Activated CD4-positive, alpha-beta memory T cell treated with anti-CD3 and anti-CD28 coated beads for 36 hours (primary cell): ENCODE measurements at places on chromosomes 16 and 17.

GRCh38 chr16:66287416-66287815 lies 79.1 kb upstream of the CDH5 start:
- DNase-seq, result no peak

GRCh38 chr17:28972437-28972836 lies 21.1 kb upstream of the PHF12 start:
- DNase-seq, result no peak

DNA sequence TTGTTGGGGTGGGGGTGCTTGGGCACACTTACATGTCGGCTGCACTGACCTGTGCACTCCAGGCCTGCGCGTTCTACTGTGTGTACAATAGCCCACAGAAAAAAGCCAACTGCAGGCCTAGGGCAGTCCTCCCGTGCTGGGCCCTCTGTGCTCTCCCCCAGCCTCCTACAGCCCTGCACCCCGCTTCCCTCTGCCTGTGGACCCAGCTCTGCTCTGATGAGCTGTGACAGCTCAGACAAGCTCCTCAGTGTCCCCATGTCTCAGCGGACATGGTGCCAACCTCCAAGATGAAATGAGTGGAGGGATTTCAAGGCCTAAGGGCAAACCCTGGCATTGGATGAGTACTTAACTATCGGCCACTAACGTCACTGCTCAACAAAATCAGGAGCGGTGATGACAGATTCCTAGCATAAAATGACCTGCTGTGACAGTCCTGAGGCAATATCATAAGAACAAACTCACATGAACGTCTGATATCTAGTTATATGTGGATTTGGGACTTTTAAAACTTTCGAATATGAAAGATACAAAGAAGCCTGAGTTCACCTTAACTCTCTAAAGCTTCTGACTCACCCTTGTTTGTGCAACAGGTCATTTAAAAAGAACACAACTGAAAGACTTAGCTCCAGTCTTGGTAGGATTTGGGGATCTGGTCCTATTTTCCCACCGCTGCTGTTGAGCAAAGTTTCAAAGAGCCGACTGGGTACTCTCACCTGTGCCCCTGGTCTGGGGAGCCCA lies 34.7 kb downstream of the CCDC57 start:
- DNase-seq, result no peak

GRCh38 chr16:6193718-6194117 lies 1096.1 kb upstream of the EEF2KMT start:
- no peak for DNase-seq

DNA sequence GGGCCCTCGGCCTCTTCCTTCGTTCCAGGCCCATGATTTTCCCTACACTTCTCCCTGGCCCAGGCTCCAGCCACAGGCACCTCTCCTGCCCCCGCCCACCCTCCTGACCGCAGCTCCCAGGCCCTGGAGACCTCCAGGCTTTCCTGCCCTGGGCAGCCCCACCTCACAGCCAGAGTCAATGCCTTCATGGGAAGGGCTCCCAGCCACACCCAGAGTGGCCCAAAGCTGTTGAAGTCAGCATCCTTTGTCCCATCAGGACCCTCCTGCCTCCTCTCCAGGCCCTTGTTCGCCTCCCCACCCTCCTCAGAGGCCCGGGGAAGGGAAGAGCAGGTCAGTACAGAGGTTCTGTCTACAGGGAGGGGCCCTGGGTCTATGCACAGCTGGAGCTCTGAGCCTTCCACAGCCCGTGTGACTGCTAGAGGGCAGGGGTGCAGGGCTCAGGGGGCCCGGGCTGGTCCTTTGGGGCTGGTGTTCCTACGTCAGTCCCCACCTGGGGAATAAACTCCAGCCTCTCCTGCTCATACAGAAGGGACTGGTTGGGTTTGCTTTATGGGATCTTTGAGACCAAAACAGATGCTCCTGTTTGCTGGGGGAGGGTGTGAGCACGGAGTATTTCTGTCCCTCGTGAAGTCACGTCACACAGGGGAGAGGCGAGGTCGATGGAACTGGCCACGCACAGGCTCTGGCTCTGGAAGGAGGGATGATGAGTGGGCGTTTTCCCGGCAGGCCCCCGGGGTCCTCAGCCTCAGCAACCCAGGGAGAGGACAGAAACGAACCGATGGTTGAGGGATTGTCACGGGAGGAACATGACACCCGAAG lies 20.3 kb downstream of the TRARG1 start:
- DNase-seq, result no peak

- DNase-seq, result peak; percentile 85
These were observed 16.5 kb downstream of the CCDC102A start for GRCh38 chr16:57519796-57520360.

DNA sequence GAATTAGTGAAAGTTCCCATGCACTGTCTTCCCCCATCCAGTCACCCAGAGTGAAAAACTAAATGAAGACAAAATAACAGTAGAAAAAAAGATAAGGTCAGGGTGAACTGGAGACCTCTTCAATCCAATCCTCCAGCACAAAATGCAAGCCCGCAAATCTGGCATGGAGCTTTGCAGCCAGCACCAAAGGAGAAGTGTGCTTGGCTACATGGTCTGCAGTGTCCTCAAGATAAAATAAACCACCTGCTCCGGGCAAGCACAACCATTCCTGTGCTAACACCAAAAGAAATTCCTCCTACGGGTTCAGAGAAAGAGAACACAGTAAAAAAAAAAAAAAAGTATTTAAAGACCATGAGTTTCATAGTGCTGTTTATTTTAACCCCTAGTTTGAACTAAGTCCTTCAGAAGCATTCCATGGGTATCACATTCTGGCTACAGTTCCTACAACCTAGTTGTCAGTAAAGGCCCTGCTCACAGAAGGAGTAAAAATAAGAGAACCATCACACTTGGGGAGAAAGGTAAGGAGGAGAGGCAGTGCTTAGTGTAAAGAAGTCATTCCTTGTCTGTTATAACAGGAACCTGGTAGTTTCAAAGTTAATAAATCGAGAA lies 109.1 kb downstream of the GAS7 start:
- no peak for DNase-seq

DNA sequence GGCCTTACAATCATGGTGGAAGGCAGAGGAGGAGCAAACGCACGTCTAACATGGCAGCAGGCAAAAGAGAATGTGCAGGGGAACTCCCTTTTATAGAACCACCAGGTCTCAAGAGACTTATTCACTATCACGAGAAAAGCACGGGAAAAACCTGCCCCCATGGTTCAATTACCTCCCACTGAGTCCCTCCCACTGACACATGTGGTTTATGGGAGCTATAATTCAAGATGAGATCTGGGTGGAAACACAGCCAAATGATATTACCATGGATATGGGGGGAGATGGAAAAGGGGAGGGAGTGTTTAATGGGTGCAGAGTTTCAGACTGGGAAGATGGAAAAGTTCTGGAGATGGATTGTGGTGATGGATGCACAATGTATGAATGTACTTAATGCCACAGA lies 23.0 kb downstream of the TEKT5 start:
- DNase-seq, result no peak

- DNase-seq, result no peak
These were observed 196.3 kb downstream of the KATNIP start for GRCh38 chr16:27746076-27746855.

DNA sequence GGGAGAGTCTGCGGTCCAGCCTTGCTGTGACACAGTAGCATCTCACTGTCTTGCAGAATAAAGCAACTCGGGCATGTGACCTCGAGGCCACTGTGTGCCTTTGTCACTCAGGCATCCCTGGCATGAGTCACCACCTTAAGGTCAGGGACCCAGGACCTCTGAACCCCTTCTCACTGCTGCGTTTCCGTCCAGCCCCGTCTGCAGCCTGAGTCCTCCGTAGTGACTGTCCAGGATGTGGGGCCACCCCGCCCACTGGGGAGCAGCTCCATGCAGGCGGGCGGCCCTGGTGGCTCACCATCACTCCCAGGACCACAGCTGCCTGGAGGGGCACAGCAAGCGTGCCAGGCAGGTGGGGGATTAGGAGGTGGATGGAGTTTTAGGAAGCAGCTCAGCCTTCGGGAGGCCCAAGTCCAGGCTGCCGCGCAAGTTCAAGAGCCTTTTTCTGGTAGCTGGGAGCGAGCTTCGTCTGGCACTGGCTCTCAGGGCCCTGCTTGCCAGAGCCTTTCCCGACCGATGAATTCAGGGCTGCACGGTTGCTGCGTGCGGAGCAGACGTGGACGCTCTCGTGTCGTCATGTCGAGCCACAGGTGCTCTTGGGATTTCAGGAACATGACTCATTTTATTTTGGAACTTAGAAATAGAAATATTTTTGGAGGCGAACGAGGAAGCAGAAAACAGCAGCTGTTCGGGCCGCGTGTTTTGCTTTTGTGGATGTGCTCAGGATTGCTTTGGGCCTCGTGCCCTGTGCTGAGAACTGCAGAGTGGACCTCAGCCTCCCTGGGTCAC lies 16.8 kb downstream of the KCTD5 start:
- no peak for DNase-seq

DNA sequence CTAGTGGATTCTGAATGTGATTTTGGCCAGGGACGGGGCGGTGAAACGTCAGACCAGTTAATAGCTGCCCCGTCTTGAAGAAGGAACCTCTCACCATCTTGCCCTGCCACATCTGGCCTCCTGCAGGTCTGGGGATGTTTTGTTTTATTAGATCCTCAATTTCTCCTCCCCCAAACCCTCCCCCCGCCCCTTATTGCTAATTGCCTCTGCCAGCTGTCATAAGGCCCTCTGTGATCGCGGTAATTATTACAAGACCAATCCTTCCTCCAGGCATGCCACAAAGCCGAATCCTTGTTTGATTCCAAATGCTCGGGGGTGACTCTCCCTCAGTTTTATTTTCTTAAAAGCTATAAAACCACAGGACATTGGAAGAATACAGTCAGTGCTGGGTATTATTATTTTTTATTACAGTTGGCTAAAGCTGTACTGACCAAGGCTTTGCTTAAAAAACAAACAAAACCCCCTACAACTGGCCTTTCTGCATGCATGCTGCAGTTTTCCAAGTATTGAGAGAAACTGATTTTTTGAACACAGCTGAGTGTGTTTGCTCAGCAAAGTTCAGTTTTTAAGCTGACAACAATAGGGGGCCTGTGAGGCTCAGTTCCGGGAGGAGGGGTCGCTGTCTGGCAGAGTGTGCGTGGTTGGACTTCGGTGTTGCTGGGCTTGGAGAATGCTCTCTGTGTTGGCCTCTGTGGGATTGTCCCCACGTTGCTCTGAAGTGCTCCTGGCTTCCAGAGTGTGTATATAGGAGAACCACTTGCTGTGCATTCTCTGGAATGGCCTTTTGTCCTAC lies 1.7 kb downstream of the KSR1 start:
- no peak for DNase-seq

- no peak for DNase-seq
These were observed 45.5 kb downstream of the VMP1 start for GRCh38 chr17:59752922-59753321.

- no peak for DNase-seq
These were observed 9.1 kb upstream of the CRYBA1 start for GRCh38 chr17:29237476-29238132.

GRCh38 chr17:75367312-75367711 lies 38.2 kb downstream of the GRB2 start:
- peak; percentile 31 for DNase-seq

DNA sequence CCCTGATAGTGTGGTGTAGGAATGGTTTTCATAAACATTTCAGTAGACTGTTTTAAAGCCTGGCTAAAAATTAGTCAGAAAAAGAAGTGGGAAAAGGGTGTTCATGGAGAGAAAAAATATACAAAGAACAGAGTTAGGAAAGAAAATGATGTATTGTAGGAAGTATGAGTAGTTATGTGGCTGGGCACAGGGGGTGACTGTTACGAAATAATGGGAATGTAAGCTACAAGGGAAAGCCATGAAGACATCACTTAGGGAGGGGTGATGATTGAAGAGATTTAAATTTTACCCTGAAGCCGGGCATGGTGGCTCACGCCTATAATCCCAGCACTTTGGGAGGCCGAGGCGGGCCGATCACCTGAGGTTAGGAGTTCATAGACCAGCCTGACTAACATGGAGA lies 55.3 kb downstream of the NUP88 start:
- DNase-seq, result no peak

- no peak for DNase-seq
These were observed 295.5 kb upstream of the EEF2KMT start for GRCh38 chr16:5393070-5393469.

DNA sequence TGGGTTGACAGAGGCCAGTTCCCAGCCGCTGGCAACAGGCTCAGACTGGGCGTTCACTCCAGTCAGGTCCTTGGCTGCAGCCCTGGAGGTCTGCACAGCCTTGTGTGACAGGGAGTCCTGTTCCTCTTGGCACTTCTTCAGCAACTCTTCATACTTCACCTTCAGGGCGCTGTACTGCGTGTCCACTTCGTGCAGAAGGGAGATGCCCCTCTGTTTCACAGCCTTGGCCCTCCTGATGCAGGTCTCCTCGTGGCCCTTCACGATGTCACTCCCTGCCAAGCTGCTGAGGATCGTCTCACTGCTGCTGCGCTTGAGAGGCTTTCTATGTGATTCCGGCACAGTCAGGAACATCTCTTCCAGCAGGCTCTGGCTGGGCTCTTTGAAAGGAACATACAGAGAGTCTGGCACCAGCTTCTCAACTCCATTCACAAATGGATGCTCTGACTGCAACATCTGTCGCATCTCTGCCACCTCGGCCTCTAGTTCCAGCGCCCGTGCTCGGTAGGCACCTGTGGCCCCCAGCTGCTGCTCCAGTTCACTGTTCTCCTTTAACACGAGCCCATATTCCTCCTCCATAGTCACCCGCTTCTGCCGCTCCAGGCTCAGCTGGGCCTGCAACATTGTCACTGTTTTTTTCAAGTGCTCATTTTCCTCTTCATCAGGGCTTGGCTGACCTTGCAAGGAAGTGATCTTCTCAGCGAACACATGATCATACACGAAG lies 27.2 kb downstream of the CDR2 start:
- DNase-seq, result no peak

DNA sequence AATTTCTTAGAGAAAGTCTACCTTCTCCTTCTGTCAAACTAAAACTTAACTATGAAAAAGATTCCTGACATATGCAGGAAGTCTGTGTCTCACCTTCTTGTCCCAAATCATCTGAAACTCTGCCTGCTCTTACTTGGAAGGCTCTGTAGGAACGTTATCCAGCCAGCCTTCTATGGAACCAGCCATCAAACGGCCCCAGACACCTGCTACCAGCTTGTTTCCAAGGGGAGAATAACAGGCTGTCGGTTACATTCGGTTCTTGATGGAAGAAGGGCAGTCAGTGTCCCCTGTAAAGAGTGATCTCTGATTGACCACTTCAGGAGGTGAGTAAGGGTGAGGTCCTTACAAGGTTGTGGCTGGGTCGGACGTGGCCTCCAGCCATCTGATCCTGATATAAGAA lies 1.7 kb downstream of the ADAMTS18 start:
- DNase-seq, result no peak
